ENCODE measurements at places on chromosomes 3 and 15. TPM values are rescaled to one million over a fixed set of nuclear protein-coding genes. Genes with fewer than 3 reads are reported as not detected.

DNA sequence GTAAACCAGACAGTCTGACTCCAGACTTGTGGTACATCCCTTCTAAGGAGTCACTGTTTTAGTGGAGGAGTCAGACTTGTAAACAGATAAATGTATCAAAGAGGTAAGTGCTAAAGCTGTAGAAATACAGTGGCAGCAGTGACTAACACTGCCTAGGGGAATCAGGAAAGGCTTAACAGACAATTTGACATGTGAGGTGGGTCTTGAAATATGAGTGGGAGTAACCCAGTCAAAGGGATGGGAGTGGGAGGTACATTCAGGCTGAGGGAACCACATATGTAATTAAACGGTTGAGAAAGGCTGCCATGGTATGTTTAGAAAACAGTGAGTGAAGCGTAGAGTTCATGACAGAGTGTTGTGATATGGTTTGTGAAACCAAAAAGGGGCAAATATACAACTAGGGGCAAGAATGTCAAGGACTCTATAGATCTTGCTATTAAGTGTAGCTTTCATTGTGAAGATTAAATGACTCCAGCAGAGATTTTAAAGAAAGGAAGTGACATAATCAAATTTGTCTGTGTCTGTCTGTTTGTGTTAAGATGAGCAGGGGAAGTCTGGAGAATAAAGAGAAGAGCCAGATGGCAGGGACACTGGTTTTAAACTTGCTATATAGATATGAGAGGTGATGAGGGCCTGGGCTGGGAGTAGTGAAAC lies 11.2 kb upstream of the ALCAM start:
- peak; percentile 32 for DNase-seq

Gene ULK3
- 32.5 TPM for polyA plus RNA-seq

DNA sequence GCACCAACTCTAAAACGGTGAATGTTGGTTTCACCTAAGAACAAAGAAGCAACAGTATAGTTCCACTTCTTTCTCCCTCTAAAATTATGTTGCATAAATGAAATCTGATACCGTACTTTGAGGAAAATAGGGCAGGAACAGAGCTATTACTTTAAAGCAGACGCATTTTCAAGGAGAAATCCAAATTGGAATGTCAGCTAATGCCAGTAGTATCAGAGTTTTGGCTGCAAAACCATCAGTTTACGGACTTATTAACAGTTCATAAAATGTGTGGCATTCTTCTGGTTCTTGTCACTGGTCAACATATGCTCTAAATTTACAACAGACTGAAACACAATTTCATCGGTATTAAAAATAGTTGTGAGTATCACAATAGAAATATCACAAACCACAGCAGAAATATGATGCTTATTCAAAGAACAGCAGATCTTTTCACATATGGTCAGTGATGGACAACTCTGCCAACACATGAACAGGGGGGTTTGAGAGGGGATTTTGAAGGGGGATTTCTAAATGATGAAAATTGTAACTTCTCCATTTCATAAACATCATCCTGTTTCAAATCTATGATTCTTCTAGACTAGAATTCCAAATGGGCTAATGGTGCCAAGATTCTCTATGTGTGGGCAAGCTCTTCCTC lies 38.7 kb upstream of the ROBO2 start:
- no peak for DNase-seq

Gene MYZAP
- polyA plus RNA-seq, result 5.3 TPM

- no peak for DNase-seq
Measured at GRCh38 chr15:93144463-93145236, 55.6 kb upstream of the RGMA start.

- no peak for DNase-seq
Measured at GRCh38 chr15:23566651-23567050, 1.2 kb downstream of the MKRN3 start.

DNA sequence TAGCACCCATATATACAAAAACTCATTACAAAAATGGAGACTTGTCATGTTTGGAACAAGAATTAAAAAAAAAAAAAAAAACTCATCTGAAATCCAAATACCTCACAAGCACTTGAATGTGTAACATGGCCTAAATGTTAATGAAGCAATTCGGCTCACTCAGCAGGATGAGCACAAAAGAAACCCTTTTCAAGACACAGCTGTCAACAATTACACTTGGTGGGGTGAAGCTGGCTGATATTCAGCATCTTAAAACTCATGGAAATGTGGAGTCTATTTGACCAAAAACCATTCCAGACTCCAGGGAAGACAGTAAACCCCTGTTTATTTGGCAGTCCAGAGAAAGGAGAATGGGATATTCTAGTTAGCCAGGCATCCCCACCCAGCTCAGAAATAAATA lies 205.4 kb upstream of the TSC22D2 start:
- no peak for DNase-seq

Gene FAM3D
- 0.91 TPM for polyA plus RNA-seq

Gene BUB1B
- polyA plus RNA-seq, result 45.9 TPM

Gene UROC1
- polyA plus RNA-seq, result 0.15 TPM

DNA sequence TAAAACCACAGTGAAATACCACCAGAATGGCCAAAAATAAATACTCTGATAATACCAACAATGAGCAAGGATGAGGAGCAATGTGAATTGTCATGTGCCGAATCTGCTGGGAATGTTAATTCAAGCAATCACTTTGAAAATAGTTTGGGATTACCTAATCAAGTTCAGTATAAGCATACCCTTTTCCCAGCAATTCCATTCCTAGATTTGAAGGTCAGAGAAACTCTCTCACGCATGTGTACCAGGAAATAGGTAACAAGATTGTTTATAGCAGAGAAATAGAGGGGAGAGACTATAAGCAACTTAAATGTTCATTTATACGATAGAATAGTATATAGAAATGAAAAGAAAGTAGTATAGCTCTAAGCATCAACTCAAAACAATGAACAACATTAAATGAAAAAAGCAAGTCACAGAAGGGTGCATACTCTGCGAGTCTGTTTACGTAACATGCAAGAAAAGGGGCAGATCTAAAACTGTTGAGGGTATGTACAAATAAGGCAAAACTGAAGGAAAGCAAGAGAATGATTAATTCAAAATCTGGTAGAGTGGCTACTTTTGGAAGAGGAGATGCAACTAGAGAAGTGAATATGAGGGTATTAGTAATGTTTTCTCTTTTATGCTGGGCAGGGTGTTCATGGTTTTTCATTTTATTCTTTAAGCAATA lies 27.4 kb downstream of the TMOD3 start:
- no peak for DNase-seq

GRCh38 chr3:123480428-123480827 lies 31.5 kb upstream of the ADCY5 start:
- DNase-seq, result no peak

GRCh38 chr15:72230197-72231065 lies 559 bp downstream of the PKM start:
- DNase-seq, result peak; percentile 92

Measured in left kidney (tissue), 8 donors.